NCI-H187 treated with DMSO at 0.1 percent for 48 hours (cell line): ENCODE measurements at places on chromosomes 13 and 19.

- no peak for DNase-seq
Measured at GRCh38 chr13:99218969-99219368, 18.3 kb downstream of the UBAC2 start.

- DNase-seq = no peak
Measured at GRCh38 chr13:21033212-21033840, 28.1 kb downstream of the LATS2 start.

GRCh38 chr19:16594131-16594586 lies 21.9 kb upstream of the SLC35E1 start:
- no peak for DNase-seq

DNA sequence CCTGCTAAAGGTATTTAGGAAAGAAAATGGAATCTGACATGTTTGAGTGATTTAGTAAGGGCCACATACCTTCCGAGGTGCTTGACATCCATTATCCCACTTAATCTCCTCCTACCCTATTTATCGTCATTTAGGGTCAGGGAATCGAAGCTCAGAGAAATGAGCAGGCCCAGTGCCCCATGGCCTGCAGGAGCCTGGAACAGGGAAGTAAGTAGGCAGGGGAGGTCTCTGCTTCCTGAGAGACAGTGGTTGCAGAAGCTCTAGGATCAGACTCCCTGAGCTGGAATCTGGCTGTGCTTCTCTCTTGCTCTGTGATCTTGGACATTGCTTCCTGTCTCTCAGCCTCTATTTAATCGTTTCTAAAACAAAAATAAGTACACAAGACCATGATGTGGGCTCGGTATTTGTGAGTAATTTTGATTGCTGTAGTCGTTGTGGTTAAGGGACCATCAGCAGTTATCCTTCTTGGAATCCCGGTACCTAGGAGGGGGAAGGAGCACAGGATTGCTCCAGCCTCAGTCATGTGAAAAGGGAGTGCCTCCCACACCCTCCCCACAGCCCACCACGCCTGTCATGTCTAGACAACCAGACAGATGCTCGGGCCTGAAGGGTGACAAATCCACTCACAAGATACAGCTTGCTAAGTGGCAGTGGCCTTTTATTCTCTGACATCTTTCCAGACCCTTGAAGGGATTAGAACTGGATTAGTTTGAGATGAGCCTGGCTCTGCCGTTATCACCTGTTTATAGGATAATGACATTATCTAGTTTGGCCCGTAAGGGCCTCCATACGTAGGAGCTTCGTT lies 169.2 kb upstream of the TSHZ3 start:
- DNase-seq = no peak

DNA sequence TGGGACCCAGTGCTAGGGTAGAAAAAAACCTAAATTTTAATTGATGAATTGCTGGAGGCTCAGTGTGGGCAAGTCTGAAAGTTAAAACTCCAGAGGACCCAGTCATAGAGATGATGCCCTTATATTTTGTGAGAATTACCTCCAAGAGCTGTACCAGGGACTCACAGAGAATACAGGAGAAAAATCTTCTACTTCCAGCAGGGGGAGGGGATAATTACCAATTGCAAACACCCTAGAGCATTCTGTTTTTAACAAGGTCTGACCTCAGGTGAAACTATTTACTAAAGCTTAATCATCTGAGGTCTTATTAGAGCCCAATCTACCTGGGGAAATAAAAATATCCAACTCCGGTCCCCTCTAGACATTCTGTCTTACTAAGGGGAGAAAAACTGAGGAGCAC lies 994.7 kb upstream of the MIR17HG start:
- no peak for DNase-seq

DNA sequence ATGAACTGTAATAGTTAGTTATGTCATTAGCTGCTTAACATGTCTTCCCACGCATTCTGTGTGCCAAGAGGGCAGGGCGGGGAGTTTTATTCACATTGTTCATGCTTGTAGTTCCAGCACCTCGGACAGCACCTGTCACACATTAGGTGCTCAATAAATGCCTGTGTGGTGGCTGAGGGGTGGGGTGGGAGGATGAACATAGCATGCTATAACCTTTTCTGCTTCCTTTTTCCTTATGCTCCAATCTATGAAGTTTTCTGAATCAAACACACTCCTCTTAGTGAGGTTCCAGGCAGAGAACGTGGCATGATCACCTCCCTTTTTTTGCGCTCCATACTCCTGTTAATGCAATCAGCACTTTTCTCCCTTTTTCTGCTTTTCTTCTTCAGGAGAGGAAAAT lies 15.8 kb upstream of the PTPRS start:
- no peak for DNase-seq

DNA sequence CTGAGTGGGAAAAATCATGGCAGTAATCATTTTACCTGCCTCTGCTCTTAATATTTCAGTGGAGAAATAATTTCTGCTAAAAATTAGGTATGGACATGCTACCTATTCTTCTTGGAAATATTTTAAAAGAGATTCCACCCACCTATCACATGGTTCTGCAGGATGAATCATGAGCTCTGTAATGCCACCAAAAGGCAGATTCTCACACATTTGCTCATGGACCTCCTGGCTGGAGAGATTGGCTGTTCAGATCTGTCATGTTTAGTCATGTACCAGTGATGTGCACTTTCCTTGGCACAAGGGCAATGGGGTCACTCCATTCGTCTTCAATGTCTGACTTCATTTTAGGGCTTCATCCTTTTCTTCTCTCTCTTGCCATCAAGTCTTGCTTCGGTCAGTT lies 101.8 kb upstream of the MBNL2 start:
- DNase-seq = no peak
